ENCODE measurements at places on chromosomes 12 and 14.

GRCh38 chr14:87994974-87995373 is 2.0 kb upstream of the GALC start:
- no peak for DNase-seq

GRCh38 chr12:2891240-2892053 is 756 bp downstream of the TULP3 start:
- DNase-seq = peak; percentile 67

DNA sequence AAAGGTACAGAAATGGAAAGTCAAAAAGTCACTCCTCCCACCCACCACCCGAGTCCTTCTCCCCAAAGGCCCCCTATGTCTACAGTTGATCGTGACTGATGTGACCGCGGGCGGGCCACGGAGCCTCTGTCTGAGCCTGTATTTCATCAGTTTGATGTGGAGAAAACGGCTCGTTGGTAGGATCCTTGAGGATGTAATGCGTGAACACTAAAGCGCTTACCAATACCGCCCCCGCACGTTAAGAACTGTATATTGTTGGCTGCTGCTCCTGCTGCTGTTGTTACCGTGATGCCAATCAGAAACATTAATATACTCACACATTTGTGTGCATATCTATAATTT is 24.6 kb upstream of the UBC start:
- DNase-seq = peak; percentile 90

- no peak for DNase-seq
Measured at GRCh38 chr12:96225044-96225855, 31.1 kb downstream of the ELK3 start.

- peak; percentile 44 for DNase-seq
Measured at GRCh38 chr12:105765053-105766014, 373.4 kb downstream of the NUAK1 start.
